Activated naive CD8-positive, alpha-beta T cell treated with anti-CD3 and anti-CD28 coated beads, Interleukin-2, amount 10 ng/mL, durations not matched to agents 7 days and 5 days (primary cell): ENCODE measurements at places on chromosomes 4 and X. TPM values are rescaled to one million over a fixed set of nuclear protein-coding genes. Genes with fewer than 3 reads are reported as not detected.

Gene GPR34
- total RNA-seq: 1.8 TPM

Gene CHIC2
- 28.5 TPM for total RNA-seq

Gene SOX3
- total RNA-seq: not detected

Gene PLP1
- not detected for total RNA-seq

- H3K27ac ChIP-seq: no peak overlapping the region
- DNase-seq: no peak
- no peaks in the 10 kb centered on the region for H3K36me3 ChIP-seq
- no peak overlapping the region for H3K4me3 ChIP-seq
- H3K4me1 ChIP-seq: no peaks in the 10 kb centered on the region
- H3K27me3 ChIP-seq: no peaks in the 10 kb centered on the region
Observed at GRCh38 chr4:90069151-90069550, 58.0 kb upstream of the CCSER1 start.

- H3K27ac ChIP-seq: no peak overlapping the region
- H3K4me3 ChIP-seq: no peak overlapping the region
- H3K27me3 ChIP-seq: no peaks in the 10 kb centered on the region
- H3K4me1 ChIP-seq: no peaks in the 10 kb centered on the region
- no peaks in the 10 kb centered on the region for H3K36me3 ChIP-seq
Observed at GRCh38 chrX:85288992-85289723, 45.4 kb downstream of the ZNF711 start.
